ENCODE measurements at places on chromosomes 5 and 9.

DNA sequence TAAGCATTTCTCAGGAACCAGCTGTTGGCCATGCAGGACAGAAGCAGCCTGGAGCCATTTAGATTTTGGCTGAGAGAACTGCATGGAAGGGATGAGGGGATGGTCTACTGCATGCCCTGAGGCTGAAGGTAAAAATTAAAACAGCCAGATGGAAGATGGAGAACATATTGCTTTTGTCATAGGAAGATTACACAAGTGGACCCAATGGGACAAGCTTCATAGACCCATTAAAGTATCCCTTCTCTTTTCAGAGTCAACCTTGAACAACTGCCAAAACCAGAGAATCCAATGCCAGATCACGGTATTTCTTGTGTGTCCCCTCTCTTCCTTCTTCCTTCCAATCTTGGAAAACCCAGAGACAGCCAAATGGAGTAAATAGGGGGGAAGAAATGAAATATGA, 253.4 kb downstream of the NR2F1-AS1 start:
- no peak for DNase-seq

- DNase-seq = no peak
Observed at GRCh38 chr9:108153416-108153815, 663.8 kb upstream of the KLF4 start.

GRCh38 chr5:136396886-136397285, 31.5 kb upstream of the TRPC7 start:
- no peak for DNase-seq

- peak; percentile 57 for DNase-seq
Observed at GRCh38 chr9:5510360-5510931, at the start of gene PDCD1LG2. TSS of gene PDCD1LG2 (plus strand) at chr9:5510531. CDS start at chr9:5522547, 12,016 bp downstream.

DNA sequence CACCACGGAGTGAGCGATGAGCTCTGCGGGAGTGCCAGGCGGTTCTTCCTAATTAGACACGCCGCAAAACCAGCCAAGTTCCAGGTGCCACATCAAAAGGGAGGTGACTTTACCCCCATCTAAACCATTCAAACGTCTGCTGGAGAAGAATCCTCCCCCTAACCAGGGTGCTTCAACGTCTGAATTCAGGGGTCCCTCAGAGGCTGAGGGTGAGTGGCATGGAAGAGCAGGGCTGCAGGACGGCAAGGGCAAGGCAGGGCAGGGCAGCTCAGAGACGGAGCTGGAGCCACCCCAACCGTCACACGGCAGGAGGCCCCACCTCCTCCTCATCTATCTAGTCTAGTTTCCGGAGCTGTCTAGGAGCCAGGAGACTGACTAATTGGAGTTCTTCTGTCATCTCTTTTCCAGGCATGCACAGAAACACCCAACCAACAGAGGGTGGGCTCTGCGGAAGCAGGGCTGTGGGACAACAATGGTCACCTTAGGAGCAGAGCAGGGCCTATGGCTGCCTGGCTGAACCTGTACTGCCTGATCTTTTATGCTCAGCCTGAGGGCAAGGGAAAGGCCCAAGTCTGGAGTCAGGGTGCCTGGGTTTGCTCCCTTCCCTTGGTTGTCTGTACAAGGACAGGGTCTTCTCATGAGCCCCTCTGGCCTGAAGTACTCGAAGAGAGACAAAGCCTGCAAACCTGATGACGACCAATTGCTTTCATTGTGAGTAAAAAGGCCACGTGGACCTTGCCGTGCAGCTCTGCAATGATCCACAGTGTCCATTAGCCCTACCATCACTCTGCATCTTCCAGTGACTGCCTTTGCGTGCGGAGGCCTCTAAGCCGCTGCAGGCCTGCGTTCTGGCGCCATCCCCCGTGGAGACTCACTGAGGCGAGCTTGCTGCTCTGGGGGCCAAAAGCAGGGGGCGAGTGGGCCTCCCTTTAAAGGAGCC, 81.0 kb upstream of the SLC25A51 start:
- no peak for DNase-seq

- no peak for DNase-seq
Observed at GRCh38 chr9:14209399-14210345, 104.3 kb downstream of the NFIB start.

GRCh38 chr5:148816357-148816756, 10.1 kb upstream of the ADRB2 start:
- DNase-seq = no peak

- no peak for DNase-seq
Observed at GRCh38 chr5:35313291-35313690, 83.0 kb upstream of the PRLR start.

- no peak for DNase-seq
Observed at GRCh38 chr5:128399111-128399510, 138.9 kb downstream of the FBN2 start.

GRCh38 chr9:124868511-124869465, 6.9 kb downstream of the ARPC5L start:
- DNase-seq = peak; percentile 91

- DNase-seq = no peak
Observed at GRCh38 chr9:69673311-69673640, 1.1 kb upstream of the APBA1 start.

DNA sequence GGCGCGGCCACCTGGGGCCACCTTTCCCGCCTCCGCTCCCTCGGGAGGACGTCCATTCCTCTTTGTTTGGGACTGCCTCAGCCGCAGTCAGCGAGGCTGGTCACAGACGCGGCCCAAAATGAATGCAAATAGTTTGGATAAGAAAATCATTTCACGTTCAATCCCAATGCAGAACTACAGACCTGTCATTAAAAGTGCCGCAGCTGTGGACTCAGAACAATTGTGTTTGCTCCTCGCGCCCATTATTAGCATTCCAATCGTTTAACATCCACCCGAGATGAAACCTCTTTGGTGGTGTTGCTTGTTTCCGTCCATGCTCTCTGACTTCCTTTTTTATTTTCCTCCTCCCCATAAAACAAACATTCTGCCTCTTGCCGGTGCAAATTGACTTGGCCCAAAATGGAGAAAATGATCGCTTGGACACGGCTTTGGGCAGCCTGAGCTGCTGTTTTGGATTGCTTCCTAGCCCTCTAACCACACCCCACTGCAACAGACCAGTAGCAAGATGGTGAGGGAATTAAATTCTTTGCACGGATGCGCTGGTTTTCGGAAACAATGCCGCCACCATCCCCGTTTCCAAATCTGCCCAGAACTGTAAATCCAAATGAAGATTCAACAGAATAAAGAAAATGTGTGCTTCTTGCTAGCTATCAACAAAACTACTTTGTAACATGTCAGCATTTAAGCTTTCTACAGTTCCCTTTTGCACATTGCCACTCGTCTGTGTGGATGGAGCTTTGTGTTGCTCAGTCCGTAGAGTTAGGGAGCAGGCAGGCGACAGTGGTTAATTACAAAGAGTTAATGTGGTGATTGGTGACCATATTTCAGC, 784 bp downstream of the NLN start:
- no peak for DNase-seq

GRCh38 chr5:35056686-35057085, 8.9 kb upstream of the AGXT2 start:
- no peak for DNase-seq

DNA sequence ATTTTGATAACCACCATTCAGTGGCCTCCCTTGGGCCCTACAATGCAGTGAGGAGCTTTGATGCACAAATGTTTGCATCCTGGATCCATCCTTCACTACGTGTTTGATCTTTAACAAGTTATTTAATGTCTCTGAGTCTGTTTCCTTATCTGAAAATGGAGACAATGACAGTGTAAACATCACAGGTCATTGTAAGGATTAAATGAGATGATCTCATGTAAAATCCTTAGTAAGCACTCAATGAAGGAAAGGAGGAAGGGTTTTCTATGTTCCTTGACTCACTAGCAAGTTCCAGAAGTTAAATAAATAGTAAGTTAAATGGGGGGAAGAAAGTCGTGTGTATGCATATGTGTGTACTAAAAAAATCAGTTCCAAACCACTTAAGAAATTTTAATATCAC, 9.8 kb upstream of the SLC36A3 start:
- no peak for DNase-seq

DNA sequence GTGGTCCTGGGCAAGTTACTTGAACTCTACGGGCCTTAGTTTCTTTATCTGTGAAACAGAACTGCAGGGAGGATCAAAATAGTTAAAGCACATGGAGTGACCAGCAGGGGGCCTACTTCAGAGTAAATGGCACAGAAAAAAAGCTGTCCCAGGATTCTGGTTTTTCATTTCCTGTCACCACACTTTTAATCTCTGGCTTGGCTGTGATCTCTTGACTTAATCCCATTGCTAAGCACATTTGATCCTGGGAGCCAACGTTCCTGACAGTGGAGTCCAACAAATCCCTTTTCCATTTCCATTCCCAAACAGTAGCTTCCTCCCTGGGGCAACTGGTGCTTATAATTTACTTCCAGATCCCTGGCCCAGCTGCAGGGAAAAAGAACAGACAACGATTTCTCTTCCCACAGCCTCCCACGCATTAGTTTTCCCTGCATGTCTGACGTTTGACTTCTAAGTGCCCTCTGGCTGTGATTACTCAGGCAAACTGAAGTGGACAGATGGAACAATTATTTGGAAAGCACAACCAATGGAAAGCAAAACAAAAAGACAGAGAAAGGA, 136.5 kb upstream of the STK32A start:
- DNase-seq = peak; percentile 49

DNA sequence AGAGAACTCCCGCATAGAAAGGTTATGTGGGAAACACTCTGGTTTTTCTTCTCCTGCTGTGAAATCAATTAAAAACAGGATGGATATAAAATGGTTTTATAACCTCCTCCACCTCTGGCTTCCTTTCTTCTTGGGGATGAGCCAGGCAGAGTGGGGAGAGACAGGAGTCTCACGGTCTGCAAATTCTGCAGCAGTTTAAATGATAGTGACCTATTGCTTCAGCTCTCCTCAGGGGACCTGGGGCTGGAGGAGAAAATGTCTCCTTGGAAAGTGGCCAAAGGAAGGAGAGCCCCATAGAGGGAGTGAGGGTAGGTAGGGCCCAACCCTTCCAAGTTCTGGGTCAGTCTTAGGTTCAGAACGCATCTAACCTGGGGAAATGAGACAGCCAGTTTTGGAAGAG, 118.8 kb downstream of the MTX3 start:
- DNase-seq = no peak

GRCh38 chr5:167557359-167557758, 734.1 kb upstream of the WWC1 start:
- no peak for DNase-seq

DNA sequence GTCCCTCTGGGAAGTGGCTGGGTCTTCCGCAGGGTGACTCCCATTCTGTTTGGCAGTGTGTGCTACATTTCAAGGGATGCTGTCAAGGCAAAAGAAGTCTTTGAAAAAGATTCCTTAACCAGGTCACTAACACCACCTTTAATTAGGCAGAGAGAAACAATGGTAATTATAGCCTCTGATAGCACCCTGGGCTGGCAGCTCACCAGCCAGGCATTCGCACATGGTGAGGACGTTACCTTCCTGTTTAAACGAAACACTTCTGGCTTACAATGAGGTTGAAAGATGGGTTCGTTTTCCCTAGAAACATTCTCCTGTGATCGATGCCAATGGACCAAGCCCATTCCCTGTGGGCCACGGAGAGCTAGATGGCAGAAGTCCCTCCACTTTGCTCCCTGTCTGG, 230.1 kb upstream of the PANK3 start:
- no peak for DNase-seq

DNA sequence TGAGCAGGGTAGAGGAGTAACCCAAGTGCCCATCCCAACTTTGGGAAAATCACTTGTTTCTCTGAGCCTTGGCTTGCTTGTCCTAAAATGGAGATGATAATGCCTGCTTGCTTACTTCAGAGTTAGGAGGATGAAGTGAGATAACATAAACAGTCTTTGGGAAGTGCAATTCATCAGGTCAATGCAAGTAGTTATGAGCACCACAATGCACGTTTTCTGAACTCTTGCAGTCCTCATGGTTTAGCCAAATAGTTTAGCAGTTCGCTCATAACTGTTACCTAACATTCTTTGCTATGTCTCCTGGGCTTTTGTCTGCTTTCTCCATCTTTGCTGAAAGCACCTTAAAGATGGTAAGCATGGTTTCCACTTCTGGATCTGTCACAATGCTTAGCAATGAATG, 270.0 kb downstream of the ADAMTSL1 start:
- DNase-seq = no peak

DNA sequence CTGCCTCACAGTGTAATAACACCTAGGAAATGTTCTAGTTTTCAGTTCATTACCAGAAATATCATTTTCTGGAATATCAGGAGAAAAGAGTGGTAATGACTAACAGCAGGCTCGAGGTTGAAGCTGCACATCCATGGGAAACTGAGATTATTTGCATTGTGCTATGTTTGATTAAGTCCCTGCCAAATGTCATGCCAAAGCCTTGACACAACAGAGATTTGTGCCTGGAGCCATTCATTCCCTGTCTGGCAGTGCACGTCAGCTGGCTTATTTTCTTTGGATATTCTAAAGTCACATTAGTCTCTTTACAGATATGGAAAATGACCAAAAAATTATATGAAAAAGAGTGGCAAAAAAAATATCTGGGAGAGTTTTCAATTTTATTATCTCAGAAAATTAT, 848.0 kb downstream of the PTPRD start:
- DNase-seq = no peak

GRCh38 chr9:118367383-118367782, 663.2 kb downstream of the TLR4 start:
- no peak for DNase-seq

- no peak for DNase-seq
Observed at GRCh38 chr9:6757132-6757455, 679 bp upstream of the KDM4C start.

GRCh38 chr5:36373527-36374086, 71.9 kb upstream of the RANBP3L start:
- no peak for DNase-seq

GRCh38 chr5:78610636-78611035, 37.9 kb downstream of the LHFPL2 start:
- no peak for DNase-seq

GRCh38 chr5:1368756-1369155, 23.9 kb upstream of the CLPTM1L start:
- no peak for DNase-seq

- DNase-seq = no peak
Observed at GRCh38 chr5:124895236-124895635, 148.8 kb upstream of the ZNF608 start.

GRCh38 chr5:158086856-158087255, 227.9 kb upstream of the CLINT1 start:
- no peak for DNase-seq

DNA sequence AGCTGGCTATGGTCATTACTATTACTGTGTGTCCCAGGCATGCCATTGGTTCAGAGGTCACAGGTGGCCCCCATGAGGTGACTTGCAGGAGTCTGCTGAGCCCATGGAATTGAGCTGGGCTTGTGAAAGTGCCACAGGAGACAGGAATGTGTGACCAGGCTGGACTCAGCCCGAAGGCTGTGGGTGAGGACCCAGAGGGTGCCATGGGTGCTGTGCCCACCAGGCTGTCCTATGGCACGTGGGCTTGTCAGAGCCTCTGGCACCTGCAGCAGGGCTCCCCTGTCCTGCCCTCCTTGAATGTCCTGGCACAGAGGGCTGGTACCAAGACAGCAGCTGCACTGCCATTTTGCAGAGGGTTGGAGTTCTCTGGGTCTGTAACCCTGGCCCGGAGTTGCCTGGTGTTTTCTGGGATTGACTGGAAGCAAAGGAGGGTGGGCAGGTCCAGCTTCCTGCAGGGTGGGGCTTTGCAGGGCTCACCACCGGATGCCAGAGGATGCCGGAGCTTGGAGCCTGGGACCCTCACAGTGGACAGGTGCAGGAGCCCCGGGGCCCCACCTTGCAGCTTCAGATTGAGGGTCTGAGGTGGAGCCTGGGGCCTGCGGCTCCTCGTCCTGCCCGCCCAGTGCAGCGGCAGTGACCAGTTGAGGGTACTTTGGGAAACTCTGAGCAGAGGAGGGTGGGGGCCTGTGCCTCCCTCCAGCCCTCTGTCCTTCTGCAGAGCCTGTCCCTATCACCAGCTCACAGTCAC, 14.2 kb downstream of the COL5A1 start:
- no peak for DNase-seq

All from MM.1S (cell line).